ENCODE measurements at places on chromosomes 2 and 18.

- DNase-seq: no peak
These were observed 6.0 kb downstream of the SRBD1 start for GRCh38 chr2:45605116-45605515.

GRCh38 chr2:218368150-218368528 lies 11.5 kb downstream of the CATIP start:
- no peak for DNase-seq

- no peak for DNase-seq
These were observed 1129.1 kb downstream of the LRP1B start for GRCh38 chr2:141001750-141002149.

- DNase-seq: no peak
These were observed 14.8 kb upstream of the CALCRL start for GRCh38 chr2:187462839-187463238.

- no peak for DNase-seq
These were observed 173.7 kb downstream of the NR4A2 start for GRCh38 chr2:156158808-156159207.

DNA sequence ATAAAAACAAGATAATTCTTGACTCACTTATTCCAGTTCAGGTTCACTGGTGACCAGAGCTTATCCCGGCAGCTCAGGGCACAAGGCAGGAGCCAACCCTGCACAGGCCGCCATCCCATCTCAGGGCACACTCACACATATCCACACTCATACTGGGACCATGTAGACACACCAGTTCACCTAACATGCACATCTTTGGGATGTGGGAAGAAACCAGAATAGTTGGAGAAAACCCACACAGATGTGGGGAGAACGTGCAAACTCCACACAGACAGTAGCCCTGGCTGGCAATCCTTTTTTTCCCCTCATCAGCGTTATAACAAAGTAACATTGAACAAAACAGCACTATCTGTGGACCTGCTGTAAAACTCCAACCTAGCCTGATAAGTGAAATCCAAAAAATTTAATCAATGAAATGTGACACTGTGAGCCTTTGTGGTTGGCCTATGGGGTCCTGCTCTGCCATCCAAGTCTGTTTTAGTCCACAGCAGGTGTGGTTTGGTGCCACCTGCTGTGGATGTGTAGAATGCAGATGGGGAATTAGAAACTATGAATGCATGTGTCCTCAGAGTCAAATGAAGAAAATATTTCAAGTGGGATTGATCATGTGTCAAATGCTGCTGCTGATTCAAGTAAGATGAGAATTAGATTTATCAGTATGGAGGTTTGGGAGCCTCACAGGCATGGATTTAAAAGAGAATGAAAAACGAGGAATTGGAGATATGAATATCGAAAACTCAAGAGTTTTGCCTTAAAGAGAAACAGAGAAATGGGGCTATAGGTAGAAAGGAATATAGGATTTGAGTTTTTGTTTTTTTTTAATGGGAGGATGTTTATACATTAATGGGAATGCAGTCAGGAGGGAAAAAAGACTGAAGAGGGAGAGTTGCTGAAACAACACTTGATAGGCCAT lies 47.0 kb downstream of the UGP2 start:
- no peak for DNase-seq

DNA sequence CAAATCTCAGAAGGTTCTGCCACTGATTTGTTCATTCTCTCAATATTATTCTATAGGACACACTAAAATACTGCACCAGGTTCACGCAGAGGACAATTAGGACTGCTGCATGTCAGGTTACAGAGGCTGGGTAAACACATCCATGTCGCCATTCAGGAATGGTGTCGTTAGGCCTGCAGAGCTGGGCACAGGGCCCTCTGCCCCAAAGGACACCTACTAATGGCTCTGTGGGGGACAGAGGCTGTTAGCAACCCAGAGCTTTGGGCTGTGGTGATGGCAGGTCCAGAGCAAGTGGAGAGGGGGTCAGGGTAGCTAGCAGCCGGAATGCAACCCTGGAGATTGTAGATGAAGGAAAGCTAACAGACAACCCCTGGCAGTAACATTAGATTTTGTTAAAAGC lies 115.9 kb downstream of the TTC32 start:
- DNase-seq: no peak

- no peak for DNase-seq
These were observed 7.7 kb downstream of the OTX1 start for GRCh38 chr2:63058144-63058920.

DNA sequence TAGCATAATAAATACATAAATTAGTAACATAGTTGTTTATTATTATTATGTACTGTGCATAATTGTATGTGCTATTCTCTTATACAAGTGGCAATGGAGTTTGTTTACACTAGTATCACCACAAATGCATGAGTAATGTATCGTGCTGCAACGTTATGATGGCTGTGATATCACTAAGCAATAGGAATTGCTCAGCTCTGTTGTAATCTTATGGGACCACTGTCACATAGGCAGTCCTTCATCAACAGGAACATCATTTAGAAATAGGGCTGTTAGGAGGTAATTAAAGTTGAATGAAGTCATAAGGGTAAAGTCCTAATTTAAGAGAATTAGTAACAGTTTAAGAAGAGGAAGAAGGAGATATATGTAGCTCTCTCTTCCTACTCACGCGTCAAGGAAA lies 33.8 kb downstream of the TEX51 start:
- no peak for DNase-seq

DNA sequence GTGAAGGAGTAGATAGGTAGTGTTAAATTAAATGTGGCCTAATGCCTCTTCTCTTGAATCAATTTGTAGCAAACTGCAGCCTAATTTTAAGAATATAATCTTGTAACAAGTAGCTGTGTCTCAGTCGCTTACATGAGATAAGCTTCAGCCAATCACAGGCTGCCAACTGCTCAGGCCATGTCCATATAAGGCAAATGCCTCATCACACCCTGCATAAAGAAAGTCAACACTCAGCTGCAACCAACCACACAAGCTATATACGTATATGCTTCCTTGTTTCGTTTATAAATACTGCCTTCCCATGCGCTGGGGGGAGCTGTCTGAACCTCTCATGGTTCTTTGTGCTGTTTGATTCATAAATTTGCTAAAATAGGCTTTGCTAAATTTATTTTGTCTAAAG lies 476.3 kb downstream of the TRIB2 start:
- DNase-seq: no peak

DNA sequence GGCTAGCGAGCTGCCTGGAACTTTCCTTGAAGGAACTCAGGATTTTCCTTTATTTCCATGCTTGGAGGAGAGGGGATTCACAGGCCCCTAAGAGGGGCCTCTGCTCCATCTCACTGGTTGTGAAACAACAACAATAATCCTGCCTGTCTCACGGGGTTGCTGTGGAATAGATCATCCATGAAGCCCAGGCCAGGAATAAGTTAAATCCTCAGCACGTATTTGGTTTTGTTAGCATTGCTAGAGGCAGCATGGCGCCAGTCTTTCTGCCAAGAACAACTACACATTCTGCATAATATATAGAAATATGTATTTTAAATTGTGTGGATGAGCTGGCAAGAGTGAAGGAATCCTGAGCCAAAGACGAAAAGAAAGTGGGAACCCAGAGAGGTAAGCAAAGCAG lies 80.8 kb upstream of the L3MBTL4 start:
- DNase-seq: no peak

- DNase-seq: no peak
These were observed 90.6 kb downstream of the VRK2 start for GRCh38 chr2:58137221-58137620.

DNA sequence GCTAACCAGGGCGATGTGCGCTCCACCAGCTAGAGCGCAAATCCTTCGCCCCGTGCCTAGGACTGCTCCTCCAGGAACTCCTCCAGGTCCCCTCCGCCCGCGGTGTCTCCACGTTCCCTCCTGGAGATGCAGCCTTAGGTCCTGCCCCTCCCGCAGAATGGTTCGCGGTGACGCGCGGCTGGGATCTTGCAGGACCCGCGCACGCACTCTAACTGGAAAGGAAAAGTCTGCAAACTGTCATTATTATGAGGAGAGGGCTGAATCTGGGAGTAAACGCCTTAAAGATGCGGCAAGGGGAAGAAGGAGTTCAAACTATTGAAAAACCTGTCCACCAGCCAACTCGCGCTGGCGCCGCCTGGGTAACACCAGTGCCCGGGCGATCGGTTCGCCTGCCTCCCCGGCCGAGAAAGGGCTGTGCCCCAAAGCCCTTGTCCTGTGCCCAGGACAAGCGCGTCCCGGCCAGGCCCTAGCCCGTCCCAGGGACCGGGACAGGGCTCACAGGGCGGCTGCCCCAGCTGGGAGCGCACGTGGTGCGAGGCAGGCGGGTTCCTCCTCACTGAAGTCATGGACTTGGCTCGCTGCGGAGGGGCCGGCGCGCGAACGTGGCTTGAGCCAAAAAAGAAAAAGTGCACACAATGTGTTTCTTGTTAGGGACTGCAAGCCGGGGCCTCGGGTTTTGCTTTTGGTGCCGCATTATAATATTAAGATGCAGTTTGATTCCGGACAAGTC lies 5.5 kb upstream of the ID2 start:
- no peak for DNase-seq

- DNase-seq: no peak
These were observed 35.8 kb downstream of the FAM178B start for GRCh38 chr2:96950381-96951124.

GRCh38 chr2:46010925-46011490 lies 286.2 kb upstream of the EPAS1 start:
- no peak for DNase-seq

DNA sequence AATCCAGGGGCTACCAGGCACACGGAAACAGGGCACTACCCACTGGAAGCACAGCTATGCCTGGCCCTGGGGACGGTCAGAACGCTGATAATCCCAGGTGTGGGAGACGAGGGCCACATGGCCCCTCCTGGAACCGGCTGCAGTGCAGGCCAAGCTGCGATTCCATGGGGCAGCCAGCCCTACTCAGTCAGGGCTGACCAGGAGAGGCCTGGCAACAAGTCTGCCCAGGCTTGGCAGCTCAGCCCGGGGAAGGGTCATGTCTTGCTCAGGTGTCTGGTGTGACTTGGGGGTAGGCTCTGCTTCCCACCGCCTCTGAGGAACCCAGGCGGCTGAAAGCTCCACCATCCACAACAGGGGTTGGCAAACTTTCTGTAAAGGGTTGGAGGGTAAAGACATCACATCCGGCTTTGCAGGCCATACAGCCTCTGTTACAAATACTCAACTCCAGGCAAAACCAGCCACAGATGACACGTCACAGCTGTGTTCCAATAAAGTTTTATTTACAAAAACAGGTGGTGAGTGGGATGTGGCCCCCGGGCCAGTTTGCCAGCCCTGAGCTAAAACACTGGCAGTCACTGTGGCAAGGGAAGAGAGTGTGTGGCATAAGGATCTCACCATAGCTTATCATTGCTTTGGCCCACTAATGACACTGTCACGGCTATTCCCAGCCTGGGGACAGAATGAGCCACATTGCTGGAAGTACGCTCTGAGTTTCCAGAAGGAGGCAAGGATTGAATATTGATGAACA lies 85.2 kb downstream of the NDUFA10 start:
- no peak for DNase-seq

DNA sequence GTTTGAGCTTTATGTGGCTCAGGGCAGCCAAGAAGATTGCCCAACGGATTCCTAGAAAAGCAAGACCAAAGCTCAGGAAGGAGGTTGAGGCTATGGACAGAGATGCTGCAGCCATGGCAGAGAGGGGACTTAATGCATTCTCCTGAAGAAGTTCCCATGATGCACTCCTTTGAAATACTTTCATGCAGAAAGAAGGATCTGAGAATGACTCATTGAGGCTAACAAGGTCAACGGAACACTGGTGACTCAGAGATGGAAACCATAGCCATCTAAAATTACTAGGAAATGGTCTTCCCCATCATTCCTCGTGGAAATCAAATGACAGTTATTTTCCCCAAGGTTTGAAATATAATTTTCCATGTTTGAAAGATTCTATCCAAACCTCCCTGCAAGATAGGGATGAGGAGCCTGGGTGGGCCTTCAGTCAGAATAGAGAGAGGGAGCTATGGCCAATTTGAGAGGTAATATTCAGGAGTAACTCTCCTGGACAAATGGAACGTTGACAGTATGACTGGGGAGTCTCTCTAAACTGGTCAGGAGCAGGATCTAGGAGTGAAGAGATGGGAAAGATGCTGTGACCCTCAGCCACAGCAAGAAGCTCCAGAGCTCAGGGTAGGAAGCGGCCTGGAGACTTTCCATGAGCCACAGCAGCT lies 63.0 kb downstream of the REEP1 start:
- no peak for DNase-seq

DNA sequence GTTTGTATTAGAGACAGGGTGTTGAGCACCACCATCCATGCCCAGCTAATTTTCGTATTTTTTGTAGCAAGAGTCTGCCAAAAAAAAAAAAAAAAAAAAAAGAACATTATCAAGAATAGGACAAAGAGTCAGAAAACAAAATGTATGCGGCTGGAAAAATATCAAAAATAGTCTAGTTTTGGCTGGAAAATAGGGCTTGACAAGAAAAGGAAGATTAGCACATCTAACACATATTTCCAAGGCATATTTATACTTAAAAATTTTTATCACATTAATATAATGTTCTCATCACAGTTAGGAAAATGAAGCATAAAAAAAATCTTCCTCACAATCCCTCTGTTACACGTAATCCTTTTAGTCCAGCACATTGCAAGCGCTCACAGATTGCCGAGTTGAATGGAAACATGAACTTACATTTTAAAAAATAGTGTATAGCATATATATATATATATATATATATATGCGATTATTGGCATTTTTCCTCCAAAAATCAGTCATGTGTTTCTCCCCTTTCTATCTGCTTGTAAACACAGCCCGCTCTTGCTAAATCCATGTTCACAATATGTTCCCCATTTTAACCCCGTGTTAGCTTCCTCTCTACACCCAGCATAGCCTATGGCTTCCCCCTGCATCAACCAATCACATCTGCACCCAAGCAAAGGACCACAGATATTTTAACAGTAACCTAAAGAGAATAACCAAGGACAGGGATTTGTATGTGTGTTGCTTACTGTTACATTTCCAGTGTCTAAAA lies 183.0 kb downstream of the AFF3 start:
- DNase-seq: no peak

DNA sequence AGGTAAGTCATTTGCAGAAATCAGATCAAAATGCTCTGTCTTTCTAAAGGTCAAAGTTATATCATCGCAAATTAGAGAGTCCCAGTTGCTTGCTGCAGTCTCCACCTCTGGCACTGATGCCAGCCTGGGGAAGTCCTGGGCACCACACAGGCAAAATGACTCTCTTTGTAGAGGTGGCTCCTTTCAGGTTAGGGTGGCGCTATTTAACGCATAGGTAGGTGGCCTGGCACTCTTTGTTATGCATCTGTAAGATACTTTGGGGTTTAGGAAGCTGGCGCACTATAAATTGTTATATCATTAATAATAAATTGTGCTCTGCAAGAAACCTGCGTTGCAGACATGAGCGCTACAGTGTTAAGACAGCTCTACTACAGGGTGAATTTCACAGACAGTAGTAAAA lies 268.5 kb downstream of the ICOS start:
- no peak for DNase-seq

DNA sequence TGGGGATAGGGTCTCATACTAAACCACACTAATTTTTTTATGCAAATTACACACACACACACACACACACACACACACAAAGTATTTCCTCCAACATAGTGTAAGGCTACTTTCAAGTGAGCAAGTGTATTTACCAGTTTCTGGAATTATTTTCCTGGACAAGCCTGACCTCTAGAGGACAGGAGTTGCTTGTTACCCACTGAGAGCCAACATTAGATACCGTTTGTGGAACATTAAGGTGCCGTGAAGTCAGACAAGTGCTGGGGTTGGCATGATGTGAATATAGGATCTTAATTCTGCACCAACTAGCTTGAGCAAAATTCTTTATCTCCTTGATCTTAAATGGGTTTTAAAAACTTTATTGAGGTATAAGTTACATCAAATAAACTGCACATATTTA lies 39.3 kb upstream of the SERPINB2 start:
- DNase-seq: no peak

- no peak for DNase-seq
These were observed 342.0 kb downstream of the EN1 start for GRCh38 chr2:118505436-118505835.

Data from stimulated activated CD8-positive, alpha-beta memory T cell treated with anti-CD3 and anti-CD28 coated beads, Interleukin-15, amount 100 ng/mL, for 24 hours (primary cell).